Activated CD4-positive, alpha-beta T cell treated with anti-CD3 and anti-CD28 coated beads, Interleukin-2, amount 50 U/mL, for 4 hours (primary cell): ENCODE measurements at places on chromosomes 6 and 20.

DNA sequence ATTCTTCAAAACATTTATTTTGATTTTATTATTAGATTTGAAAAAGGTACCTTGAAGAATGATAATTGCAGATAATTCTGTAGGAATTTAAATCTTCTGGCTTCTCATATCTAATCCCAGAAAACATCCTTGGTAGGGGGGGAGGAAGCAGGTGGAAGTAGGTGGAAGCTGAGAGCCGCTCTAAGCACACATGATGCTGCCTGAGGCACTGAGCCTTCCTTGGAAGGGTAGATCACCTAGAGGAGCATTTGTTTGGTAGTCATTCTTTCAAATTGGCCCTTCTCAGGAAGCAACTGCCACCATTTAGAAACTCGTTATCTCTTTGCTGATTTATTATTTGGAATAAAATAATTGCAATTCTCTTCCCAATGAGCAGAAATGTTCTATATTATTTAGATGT is 623.3 kb downstream of the CD109 start:
- DNase-seq: no peak

GRCh38 chr6:114140416-114140815 is 169.5 kb upstream of the HDAC2 start:
- no peak for DNase-seq

DNA sequence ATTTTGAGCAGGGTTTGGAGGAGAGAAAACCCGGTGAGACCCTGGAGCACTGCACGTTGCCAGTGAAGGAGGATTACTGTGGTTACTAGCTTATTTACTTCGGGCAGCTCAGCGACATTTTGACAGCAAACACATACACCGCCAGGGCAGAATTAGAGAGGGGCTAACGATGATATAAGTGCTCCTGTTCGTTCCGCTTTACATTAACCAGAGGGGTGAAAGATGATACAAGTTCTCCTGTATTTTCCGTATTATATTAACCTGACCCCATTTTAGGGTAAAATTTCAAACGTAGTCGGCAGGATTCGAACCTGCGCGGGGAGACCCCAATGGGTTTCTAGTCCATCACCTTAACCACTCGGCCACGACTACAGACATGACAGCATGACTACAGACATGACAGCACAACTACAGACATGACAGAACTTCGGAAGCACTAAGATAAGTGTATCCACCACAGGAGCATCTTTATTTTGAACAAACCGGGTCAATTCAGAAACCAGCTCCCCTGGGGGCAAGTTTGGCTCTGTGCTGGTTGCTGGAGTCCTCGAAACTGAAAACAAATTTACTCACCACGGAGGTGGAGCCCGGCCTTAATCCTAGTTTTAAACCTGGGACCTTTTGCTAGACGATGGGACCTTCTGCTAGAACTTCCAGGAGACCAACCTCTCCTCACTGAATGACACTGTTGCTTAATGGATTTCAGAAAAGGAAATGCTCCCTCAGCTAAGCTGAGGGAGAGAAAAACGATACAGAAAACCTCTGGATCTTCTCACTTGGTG is 80.4 kb upstream of the ZNF184 start:
- DNase-seq: no peak

DNA sequence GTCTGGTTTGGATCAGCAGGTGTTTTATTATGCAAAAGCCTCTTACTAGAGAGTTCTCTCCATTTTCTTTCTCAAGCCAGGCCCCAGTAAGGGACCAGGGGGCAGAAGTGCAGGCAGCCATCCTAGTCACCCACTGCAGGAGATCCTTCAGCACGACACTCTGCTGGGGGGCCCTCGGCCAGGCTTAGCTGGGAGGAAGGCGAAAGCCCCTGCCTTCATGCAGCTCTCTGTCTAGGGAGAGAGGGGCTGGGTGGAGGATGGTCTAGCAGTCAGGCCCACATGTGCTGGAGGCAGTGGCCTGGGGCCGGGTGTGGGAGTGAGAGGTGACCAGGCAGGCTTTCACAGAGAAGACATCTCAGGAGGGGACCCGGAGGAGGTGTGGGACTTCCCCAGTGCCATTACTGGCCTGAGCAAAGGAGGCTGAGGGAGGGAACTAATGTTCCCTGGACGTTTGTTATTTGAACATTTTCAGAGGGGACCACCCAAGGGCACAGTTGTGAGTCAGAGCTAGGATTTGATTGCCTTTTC is 33.5 kb upstream of the VSTM2L start:
- DNase-seq: no peak

GRCh38 chr6:111579816-111580215 is 25.9 kb downstream of the TRAF3IP2 start:
- no peak for DNase-seq

DNA sequence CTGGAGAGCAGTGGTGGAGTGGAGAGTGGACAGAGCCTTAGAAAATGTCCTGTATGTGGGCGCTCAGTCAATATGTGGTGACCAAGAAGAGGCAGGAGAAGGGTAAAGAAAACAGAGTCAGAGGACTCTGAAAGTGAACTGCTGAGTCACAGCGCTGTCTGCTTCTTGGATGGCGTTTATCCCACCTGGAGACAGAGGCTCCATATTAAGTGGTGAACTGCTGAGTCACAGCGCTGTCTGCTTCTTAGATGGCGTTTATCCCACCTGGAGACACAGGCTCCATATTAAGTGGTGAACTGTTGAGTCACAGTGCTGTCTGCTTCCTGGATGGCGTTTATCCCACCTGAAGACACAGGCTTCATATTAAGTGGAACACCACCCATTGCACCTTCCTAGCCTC is 119.3 kb upstream of the RALGAPA2 start:
- DNase-seq: no peak

DNA sequence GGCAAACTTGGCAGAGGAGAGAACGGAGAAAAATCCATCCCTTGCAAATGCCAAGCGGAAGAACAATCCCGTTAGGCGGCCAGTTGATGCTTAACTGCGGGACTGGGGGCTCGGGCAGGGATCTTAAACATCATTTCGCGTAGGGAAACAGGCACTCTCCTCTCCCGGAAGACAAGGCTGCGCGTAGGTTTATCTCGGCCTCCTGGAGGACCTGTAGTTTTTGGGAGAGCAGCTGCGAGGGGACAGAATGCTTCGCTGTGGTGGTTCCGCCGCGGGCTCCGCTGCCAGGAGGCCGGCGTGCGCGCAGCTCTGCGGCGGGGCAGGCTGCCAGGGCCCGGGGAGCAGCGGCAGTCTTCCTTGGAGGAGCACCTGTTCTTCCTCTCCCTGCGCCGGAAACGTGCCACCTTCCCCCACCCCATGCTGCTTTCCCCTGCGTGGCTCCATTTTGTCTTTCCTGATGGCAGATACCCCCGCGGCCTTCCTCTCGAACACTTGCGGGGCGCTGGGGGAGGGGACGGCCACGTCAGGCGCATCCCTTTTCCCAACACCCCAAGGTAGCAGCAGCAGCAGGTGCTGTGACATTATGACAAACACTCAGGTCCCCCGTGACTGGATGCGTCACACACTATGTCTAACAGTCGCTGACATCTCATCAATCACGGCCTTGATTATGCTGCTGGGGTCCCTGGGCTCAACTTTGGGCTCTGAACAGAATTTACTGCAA is 230.7 kb upstream of the BTBD3 start:
- no peak for DNase-seq

- no peak for DNase-seq
These were observed 44.4 kb downstream of the PYGB start for GRCh38 chr20:25292176-25292891.

DNA sequence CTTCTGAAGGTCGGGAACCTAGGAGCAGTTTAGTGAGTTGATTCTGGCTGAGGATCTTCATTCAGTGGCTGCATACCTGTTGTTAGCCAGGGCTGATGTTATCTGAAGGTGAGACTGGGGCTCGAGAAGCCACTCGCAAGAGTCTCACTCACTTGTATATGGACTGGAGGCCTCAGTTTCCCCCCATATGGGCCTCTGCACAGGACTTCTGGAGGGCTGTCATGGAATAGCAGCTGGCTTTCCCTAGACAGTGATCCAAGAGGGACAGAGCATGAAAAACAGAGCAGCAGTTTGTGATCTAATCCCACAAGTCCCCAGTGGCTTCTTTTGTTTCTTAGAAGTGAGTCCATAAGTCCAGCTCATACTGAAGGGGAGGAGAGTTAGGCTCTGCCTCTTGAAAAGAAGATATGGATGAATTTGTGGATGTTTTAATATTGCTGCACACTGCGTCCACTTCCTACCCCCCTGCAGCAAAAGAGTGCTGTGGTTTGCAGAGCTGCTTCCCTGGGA is 623.4 kb downstream of the CDH26 start:
- no peak for DNase-seq

DNA sequence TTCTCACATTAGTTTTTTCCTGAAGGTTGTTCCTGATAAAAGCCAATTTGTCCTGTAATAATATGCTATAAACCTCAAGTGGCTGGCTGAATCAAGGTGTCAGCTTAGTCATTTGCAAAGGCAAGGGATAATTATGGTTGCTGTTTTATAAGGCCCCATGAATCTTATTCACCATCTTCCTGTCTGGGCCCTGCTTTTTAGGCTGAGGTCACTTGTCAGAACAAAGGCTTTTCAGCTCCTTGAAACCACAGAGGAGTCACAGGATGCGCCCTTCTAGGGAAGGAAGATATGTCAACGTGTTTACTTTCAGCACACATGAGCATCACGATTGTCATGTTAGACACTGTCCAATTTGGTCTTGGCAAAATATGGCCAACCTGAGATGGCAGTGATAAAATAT is 64.8 kb upstream of the NAA20 start:
- no peak for DNase-seq

DNA sequence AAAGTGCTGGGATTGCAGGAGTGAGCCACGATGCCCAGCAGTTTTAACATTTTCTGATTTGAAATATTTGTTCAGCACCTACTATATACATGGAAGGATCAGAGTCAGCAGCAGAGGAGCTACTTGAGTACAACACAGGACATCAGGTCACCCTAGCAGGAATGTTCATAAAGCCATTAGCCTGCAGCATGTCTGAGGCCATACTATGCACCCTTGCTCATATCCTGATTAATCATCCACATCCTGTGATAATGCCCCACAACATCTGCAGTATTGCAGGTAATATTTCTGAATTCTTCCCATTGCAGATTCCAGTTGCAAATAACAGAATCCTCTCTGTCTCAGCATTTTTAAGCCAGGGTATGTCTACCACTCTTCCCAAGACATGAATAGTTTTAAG is 171.0 kb upstream of the PRND start:
- no peak for DNase-seq

- no peak for DNase-seq
These were observed 235.1 kb downstream of the CLIC5 start for GRCh38 chr6:45780523-45780922.

- no peak for DNase-seq
These were observed 5.4 kb downstream of the BMP6 start for GRCh38 chr6:7731294-7731693.

- DNase-seq: no peak
These were observed 157.2 kb downstream of the ZDHHC14 start for GRCh38 chr6:157538168-157538567.

GRCh38 chr6:31041372-31041974 is 31.2 kb downstream of the MUC22 start:
- no peak for DNase-seq

DNA sequence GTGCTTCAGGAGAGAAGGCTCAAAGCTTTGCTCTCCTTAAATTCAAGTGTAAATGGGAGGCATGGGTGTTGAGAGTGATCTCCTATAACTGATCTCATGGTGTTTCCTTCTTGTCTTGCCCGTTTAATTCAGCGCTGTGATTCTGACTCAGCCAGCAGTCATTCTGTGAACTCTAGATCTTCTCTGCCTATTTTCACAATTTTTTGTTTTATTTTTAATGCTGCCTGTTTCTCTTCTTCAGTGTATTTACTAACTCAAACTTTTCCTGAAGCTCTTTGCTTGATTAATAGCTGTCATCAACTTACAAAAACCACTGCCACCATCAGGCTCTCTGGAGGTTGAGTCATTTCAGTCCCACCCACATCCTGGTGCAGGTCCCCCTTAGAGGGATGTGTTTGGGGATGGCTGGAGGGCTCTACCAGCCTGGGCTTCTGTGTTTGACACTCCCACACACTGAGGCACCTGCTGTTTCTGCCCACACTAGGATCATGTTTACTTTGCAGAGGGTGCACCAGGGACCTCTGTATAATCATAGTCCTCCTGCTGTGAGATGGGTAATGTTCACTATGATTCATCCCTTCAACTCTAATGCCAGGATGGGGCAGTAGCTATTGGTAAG is 94.0 kb downstream of the SHLD1 start:
- peak; percentile 44 for DNase-seq

- no peak for DNase-seq
These were observed 320.2 kb downstream of the MAFB start for GRCh38 chr20:40368876-40369275.

GRCh38 chr6:168088161-168089053 is 9.4 kb upstream of the FRMD1 start:
- DNase-seq: no peak

DNA sequence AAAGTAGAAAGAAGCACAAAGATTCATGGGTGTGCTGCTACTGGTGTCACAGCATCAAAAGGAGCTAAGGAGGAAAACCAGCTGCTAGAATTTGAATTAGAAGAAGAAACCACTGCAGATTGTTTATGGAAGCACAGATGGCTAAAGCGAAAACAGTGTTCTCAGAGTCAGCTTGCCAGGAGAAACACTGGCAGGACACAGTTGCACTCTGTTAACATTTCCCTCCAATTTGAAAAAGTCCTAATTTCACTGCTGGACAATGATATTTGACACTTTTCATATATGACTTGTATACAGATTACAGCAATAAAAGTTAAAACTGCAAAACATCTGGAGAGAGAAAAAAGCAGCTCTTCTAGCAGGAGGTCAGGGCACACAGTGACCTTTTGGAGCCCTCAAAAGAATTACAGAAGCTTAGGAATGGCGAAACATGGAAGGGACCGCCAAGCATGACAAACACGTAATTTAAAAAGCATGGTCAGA is 314.5 kb downstream of the COL12A1 start:
- DNase-seq: no peak

DNA sequence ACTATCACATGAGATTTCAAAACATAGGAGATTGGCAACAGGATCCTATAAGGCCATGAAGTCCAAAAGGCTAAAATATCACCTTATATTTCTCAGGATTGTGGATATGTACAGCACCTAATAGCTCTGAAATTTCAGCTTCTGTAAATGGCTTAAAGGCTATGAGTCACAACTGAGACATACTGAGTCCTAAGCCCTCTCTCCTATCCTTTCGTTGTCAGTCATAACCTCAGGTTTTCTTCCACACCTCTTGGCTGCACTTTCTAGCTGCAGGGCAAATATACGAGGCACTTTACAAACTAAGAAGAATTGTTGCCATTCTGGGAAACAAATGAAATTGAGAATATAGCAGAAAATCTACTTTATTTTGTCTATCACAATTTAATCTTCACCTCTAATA is 969.9 kb upstream of the EPHA7 start:
- no peak for DNase-seq

DNA sequence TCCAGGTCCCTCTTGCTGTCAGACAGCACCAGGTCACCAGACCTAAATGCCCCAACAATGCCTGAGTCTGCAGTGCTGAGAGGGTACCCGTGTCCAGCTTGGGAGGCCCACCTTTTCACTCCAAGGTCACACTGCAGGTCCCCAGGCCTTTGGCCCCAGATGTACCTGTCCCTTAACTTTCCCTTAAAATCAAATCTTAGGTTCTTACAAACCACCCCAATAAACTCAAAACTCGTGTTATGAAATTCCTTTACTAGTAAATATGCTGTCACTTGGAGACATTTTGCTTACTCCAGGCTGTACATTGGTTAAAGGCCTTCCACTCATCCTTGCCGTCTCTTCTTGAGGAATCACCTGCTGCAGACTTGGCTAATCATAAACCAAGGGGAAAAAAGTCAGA is 165.7 kb upstream of the RREB1 start:
- no peak for DNase-seq

GRCh38 chr6:99960027-99960426 is 34.0 kb downstream of the MCHR2 start:
- no peak for DNase-seq
